ENCODE measurements at places on chromosomes 6 and 20.

DNA sequence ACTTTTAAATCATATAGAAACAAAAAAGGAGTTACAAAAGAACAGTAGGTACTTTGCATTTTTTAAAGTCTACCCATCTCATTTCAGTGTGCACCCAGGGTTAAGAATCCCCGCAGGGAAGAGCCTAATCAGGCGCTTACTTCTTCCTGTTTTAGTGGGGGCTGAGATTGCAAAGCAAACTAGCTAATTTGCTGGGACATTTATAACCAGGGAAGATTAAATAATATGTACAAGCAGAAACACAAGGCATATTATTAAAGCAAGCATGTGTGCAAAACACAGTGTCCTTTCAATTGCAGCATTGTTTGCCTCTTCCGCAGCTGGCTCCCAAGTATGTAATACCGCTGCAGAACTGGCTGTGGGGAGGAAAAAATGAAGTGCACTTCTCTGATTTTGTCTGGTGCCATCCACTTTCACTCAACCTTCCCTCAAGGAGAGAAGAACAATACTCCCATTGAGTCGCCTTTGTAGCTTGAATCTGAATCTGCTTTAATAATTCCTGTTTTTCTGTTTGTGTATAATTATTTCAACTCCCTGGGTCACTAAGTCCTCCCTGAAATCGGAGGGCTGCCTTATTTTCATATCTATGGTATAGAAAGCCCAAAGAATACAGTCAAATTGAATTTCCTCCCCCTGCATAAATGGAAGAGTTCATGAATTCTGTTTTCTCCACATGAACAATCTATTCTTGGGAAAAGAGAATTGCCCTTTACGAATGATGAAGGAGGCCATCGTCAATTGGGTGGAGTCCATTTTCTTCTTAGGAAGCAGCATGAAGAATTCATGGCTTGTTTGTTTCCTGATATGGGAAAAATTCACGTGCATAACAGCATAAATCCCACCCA is 23.3 kb upstream of the BCAS1 start:
- no peak for DNase-seq

- no peak for DNase-seq
These were observed 147.0 kb downstream of the DST start for GRCh38 chr6:56495654-56496053.

DNA sequence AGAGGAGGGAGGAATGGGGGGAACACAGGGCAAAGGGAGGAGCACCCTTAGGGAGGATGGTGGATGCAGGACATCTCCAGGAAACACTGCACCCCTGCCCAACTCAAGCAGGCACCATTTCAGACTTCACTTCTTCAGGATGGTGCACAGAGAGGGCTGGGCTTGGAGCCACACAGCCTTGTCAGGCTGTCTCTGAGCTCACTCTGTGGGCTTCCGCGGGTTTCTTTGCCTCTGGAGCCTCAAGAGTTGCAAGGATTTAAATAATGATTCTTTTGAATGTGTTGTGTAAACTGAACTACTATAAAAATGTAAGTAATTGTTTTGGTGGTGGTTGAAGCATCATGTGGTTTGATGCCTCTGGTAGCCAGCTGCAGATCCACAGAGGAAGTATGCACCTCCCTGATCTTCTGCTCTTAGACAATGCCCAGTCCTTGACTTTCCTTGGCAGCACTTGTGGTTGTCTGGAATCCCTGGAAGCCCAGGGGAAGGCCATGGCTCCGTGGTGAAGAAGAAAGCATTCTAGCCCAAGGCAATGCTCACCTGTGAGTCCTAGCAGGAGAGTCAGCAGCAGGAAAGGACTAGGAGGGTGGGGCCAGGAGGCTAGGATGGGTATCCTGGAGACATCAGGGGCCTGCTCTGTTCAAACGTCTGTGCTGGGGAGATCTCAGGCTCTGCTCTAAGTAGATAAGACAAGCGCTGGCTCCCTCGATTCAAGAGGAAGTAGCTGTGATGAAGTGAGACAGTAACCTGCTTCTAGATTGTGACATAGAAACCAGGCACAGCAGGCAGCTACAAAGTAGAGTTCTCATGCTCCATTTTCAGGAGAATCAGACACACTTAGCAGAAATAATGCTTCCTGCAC is 50.2 kb upstream of the SIRPG start:
- no peak for DNase-seq

DNA sequence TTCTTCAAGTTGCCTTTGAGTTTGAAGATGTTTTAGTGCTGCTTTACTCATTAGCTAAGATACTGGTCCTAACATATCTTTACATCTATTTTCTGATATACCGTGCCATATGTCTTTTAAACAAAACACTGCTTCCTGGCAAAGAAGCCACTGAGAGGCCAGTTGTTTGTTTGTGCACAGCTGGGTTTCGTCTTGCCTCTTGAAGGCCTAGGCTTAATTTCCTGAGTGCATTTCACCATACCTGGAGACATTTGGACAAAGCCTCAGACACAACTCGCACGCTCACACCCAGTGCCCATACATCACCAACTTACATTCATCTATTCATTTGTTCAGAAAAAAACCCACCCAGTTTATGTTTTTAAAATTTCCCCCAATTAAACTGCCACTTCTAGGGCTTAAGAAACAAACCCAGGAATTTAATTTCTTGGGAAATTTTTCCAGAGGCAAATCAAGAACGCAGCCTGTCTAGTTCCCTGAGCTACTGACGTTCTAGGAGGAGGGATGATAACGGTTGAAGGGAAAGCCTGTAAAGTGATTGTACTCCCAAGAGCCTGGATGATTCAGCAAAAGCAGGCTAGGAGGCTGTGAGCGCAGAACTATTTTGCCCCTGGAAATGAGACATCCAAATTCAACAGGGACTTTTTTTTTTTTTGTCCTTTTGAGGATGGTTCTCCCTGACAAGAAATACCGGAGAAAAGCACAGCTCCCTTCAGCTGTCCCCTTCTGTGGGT is 77.7 kb downstream of the OLIG3 start:
- no peak for DNase-seq

- no peak for DNase-seq
These were observed 534.3 kb upstream of the NRSN1 start for GRCh38 chr6:23591761-23592160.

DNA sequence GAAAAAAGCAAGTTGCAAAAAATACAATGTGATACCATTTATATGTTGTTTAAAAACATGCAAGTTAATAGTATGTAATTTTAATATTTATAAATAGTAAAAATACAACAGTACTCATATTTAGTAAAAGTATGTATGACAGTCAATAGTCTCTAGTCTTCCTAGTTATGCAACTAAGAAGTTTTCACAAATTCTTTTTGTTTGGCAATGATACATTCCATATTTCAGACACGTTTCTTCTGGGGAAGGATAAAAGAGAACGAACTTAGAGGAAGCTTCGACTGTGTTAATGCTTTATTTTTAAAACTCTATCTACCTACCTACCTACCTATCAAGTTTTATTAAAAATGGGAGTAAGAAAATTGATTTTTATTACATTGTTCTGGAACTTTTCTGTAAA is 77.7 kb downstream of the UBE3D start:
- DNase-seq, result no peak

- no peak for DNase-seq
These were observed 247.3 kb downstream of the MAFB start for GRCh38 chr20:40441771-40442170.

GRCh38 chr6:136333824-136334464 is 44.3 kb upstream of the BCLAF1 start:
- DNase-seq, result no peak

GRCh38 chr6:157133856-157134255 is 189.5 kb downstream of the TMEM242 start:
- no peak for DNase-seq

Measured in heart left ventricle (tissue), 16 donors.